ENCODE measurements at places on chromosomes 7 and 10.
A peak's percentile ranks its signal among the peaks of the same experiment; 100 is the strongest.

DNA sequence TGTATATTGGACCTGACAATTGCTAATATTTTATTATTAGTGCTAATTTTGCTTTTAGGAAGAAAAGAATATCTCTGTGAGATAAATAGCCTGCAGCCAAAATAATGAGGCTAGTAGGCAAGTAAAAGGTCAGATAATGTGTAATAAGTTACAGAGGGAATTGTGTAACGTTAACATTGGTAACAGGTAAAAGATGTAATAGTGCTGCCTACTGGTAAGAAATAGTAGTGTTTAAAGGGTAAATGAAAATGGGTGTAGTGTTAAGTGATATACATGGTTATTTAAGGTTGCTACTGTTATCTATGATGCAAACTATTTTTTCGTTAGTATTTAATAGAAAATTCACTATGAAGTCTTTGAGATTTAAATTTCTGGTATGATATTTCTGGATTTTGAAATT is 9.2 kb upstream of the FOXP2 start:
- DNase-seq = no peak

GRCh38 chr10:60353519-60354258 is 36.0 kb downstream of the ANK3 start:
- DNase-seq = no peak

DNA sequence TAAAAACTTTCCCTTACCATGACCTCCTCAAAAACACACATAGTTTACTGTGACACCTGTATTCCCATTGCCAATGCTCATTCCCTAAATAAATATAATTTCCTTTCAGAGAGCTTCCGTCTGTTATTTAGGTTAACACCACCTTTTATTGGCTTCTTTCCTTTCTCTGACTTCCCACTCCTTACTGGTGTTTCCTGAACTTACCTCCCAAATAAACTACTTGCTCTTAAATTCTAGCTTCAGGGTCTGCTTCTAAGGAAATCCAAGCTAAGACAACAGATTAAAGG is 67.4 kb upstream of the ZNF746 start:
- DNase-seq = no peak

- DNase-seq = no peak
These were observed 570 bp upstream of the ARF5 start for GRCh38 chr7:127587663-127588018.

DNA sequence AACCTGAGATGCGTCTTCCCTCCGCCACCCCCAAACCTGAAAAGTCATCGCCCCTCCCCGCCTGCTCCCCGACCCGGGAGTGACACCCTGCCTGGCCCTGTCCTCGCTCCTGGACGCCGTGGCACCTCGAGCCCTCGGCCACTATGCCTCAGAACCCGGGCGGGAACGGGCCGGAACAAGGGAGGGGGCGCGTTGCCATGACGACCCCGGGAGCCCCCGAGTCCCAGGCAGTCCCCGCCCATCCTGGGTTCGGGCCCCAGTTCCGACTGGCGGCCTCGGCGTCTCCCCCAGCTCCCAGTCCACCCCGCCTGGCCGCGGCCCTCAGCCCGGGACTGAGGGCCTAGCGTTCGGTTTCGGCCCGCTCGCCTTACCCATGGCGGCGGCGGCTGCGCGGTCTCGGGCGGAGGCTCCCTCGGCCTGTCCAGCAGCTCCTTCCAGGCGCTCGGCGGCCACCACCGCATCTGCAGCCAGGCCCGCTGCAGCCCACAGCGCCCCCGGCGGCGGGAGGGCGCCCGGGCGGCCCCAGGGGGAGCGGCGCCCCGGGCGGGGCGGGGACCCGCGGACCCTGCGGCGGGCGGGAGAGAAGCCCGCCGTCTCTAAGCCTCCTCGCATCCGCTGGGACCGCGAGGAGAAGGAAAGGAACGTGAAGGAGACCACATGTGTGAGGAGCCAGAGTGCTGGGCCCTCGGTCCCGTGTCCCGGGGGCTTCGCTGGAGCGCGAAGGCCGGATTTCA is at the start of gene RUFY2:
Gene RUFY2, minus strand, starts transcription at position 463 of the 734 bp plus-strand sequence. Its CDS starts 88 bp downstream, at position 375.
- peak; percentile 62 for DNase-seq

- no peak for DNase-seq
These were observed 107.5 kb downstream of the ELMO1 start for GRCh38 chr7:37341033-37341630.

DNA sequence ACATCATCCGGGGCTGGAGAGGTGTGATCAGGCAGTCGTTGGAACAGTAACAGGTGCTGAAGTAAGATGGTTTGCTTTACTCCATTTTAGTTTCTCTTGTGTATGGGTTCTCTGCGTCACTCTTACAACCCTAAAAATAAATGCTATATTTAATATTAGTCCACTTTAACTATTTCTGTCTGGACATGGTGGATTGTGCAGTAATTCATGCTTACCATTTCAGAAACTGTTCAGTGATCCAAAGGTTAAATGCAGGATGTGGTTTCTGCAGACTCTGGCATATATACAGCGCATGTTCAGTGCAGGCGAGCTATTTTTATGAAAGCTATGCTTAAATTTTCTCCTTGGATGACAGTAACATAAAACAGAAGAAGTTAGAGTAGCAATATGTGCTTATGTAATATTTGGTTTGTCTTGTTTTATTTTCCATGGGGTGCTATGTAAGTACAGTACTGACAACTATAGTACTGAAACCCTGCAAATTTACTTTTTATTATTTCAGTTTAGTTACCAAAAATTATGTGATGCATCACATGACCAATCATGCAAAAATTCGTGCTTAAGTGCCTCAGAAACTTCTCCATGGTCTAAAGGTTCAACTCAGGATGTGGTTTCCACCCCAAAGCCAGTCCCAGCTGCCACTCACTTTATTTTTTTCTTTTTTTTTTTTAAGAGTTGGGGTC is 46.6 kb upstream of the GRID1 start:
- no peak for DNase-seq

DNA sequence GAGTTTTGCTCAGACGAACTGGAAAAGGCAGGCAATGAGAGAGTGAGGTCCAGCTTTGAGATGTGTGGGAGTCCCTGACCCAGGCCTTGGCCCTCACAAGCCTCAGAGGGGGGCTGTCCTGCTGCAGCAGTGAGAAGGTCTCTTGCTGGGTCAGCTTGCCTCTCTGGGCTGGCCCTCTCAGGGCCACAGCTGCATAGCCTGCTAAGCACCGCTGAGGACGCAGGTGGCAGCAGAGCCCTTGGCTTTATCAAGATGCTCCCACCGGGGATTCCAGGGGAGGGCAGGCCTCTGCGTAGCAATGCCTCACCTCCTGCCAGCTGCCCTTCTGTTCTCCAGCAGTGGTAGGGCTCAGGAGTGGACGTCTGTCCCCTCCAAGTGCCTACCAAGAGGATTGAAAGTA is 128.7 kb downstream of the COBL start:
- DNase-seq = no peak

- DNase-seq = no peak
These were observed 436.2 kb upstream of the GALNT17 start for GRCh38 chr7:70695795-70696083.

GRCh38 chr10:78869508-78870454 is 199.0 kb upstream of the ZMIZ1 start:
- DNase-seq = no peak

GRCh38 chr7:11858622-11859302 is 26.8 kb upstream of the THSD7A start:
- no peak for DNase-seq

DNA sequence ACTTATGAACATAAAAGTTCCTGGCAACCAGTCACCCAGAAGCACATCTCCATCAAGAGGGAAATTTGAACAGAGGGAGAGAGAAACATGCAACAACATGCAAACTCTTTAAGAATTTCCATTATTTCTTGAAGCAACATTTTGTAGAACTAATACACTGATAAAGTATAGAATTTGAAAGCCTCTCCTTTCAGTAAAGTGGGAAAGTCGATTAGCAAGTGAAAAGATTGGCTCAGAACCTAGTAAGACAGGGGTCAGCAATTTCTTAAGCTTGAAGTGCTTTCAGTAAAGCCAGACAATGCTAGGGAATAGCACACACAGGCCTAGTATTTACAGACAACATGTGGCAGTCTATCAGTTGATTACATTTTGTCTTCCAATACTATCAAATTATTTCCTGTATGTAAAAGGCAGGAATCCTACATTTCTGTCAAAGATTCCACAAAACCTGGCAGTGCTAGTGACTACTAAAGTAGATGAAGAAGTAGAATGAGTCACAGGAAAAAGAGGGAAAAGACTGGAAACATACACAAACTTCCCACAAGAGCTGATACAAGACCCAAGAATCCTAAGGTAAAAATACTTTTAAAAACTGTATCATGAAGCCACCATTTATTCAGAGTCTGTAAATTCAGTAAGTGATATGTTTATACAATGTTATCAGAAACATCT is 25.2 kb downstream of the DNAJC1 start:
- no peak for DNase-seq

GRCh38 chr10:74282151-74282847 is 131.3 kb downstream of the ADK start:
- DNase-seq = no peak

DNA sequence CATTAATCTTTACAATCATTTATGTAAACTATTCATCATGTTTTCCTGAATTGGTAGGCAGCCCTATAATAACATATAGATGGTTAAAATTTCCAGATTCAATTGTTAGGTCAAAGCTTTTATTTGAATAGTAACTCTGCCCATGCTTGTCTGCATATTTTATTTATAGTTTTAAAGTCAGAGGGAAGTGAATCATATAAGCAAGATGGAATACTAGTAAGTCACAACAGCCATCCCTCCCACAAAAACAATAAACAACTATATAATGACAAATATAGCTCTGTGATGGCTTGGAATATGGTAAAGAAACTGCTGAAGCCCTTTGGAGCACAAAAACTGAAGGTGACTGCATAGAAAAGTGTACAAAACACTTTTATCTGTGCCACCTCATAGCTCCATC is 156.3 kb upstream of the TMEM106B start:
- DNase-seq = no peak

GRCh38 chr7:129144834-129145668 is 544 bp downstream of the TSPAN33 start:
- no peak for DNase-seq

GRCh38 chr7:119578116-119578515 is 694.9 kb upstream of the KCND2 start:
- no peak for DNase-seq

DNA sequence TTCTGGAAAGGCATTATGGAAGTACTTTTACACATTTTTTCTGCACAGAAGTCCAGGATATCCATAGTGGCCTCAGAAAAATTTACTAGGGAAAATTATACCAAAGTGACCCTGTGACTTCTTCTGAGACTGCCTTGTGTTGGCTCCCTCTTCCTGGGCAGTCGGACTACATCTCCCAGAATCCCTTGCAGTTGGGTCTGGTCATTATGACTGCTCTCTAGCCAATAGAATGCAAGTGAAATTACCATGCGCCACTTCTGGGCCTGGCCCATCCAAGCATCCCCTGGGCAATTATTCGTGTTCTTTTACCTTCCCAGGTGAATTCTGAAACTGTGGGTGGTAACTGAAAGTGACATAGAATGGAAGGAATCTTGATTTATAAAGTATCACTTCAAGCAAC is 430.9 kb downstream of the ACTR3B start:
- DNase-seq = no peak

DNA sequence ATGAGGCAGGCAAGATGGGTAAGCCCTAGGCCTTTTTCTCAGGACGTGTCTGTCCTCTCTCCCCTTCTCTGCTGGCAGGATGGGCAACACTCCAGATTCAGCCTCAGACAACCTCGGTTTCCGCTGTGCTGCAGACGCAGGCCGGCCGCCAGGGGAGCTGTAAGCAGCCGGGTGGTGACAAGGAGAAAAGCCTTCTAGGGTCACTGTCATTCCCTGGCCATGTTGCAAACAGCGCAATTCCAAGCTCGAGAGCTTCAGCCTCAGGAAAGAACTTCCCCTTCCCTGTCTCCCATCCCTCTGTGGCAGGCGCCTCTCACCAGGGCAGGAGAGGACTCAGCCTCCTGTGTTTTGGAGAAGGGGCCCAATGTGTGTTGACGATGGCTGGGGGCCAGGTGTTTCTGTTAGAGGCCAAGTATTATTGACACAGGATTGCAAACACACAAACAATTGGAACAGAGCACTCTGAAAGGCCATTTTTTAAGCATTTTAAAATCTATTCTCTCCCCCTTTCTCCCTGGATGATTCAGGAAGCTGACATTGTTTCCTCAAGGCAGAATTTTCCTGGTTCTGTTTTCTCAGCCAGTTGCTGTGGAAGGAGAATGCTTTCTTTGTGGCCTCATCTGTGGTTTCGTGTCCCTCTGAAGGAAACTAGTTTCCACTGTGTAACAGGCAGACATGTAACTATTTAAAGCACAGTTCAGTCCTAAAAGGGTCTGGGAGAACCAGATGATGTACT is 13.1 kb downstream of the PHKG1 start:
- DNase-seq = no peak

GRCh38 chr7:41730161-41730560 is 27.3 kb upstream of the INHBA start:
- DNase-seq = no peak

- DNase-seq = no peak
These were observed 908.0 kb downstream of the PCDH15 start for GRCh38 chr10:53893061-53893460.

- no peak for DNase-seq
These were observed 47.8 kb downstream of the IPMK start for GRCh38 chr10:58219875-58220274.

DNA sequence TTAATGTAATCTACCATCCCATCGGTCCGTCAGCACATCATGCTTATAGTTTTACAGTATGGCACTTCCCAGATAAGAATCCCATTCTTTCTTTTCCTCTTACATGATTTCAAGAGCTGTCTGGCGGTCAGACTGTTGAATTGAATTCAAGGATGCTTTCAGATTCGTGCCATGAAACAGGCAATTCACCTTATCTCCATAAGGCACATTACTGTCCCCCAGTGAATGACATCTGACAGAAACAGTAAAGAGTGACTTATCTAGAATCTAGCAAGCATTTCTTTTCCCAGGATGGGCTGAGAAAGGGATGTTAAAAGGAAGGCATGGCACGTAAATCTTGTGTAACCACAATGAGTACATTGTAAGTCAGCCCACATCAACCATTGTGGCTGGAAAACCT is 61.1 kb upstream of the SEM1 start:
- DNase-seq = no peak

DNA sequence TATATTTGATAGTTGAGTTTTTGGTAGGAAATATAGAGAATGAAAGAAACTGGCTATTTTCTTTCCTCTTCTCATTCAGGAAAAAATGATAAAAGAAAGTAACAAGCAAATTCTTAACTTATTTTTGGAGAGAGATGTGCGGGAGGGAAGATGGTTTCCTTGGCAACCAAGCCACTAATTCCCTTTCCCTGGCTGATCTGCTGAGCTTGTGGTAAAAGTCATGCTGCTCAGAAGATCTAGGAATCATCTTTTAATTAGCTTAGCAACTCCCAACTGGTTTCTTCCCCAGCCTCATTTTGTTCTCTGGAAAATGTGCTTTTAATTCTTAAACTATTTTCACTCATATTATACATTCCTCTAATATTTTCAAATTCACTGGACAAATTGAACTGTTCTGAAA is 11.8 kb downstream of the UROS start:
- no peak for DNase-seq

DNA sequence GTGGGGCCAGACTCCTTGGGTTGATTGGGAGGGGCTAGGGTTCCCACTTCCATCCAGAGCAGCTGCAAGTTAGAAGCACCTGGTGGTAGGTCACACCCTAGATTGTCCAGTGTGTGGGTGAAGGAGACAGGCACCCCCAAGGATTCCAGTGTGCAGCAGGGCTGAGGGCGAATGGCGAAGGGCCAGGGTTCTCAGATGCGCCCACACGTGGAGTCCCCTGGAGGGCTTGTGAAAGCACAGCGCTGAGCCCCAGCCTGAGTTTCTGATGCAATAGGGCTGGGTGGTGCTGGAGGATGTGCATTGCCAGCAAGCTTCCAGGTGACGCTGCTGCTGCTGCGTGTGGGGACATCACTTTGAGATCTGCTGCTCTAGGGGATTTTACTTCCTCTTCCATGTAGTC is 25.4 kb downstream of the TBATA start:
- no peak for DNase-seq

GRCh38 chr10:33122014-33122809 is 164.2 kb upstream of the ITGB1 start:
- DNase-seq = no peak
